Stimulated activated CD4-positive, alpha-beta T cell treated with anti-CD3 and anti-CD28 coated beads, TNF-alpha, amount 100 ng/mL, for 24 hours (primary cell): ENCODE measurements at places on chromosomes 5 and 9.

DNA sequence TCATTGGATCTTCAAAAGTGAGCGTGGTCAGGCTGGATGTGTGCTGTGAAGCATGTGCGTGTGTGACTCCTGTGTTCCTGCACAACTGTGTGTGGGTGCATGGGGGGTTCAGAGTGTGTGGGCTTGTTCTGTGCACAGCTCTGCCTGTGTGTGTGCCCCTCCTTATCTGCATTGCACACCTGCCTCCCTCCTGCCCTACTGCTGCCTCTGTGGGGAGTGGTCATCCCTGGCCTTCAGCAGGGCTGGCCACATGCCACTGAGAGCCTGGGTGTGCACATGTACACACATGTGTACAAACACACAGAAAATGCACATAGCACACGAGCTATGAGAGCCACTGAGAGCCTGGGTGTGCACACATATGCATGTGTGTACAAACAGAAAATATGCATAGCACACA lies 92.1 kb downstream of the CACNA1B start:
- no peak for DNase-seq

DNA sequence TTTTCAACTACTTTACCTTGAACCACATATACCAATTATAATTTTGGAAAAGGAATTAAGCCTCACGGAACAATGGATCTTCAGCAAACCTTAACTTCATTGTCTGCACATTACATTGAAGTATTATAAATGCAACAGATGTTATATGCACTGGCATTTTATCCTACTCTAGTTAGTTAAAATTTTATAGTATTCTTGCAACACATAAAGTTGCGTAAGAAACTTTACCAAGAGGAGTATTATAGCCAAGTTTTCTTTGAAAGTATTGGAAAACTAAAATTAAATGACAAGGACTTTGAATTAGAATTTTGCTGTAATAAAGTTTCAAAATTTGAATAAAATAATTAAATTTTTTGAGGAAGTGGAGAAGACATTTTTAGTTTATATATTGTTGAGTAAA lies 63.4 kb upstream of the SREK1 start:
- no peak for DNase-seq

DNA sequence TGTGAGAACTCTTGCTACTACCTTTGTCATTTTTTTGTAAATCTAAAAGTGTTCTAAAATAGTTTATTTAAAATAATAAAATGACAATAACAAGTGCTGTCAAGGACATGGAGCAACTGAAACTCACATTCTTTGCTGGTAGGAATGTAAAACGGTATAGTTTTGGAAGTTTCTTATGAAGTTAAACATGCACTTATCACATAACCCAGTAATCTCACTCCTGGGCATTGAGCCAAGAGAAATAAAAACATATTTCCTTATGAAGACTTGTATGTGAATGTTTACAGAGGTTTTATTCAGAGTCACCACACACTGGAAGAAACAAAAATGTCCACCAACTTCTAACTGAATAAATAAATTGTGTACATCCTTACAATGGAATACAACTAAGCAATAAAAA lies 46.0 kb upstream of the COL15A1 start:
- no peak for DNase-seq

DNA sequence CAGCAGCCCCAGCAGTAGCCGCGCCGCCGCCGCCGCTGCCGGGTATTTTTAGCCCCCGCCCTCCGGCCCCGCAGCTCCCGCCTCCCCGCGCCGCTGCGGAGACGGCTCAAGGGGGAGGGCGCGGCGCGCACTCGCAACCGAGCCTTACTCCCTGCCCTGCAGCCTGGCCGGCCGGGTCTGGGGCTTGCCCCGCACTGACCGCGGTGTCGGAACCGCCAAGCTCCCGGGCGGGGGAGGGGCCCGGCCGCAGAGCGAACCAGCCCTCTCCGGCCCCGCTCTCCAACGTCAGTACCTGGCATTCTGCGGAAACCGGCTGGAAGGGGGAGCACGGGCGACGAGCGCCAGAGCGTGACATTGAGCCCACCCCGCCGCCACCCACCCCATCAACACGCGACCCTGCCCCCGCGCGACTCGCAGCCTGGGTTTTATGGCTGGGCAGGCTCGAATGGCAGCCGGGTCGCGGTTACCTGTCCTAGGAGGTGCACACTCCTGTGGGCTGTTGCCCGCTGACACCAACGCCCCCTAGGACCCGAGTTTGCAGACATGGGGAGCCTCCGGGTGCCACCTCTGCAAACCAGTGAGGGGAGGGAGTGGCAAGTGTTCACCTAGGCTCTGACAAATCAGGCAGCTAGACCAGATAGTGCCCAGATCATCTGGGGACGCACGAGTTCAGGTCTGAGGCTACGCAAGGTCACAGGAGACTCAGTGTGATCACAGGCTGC lies at the start of gene ACSL6:
Gene ACSL6, minus strand, starts transcription at position 37 of the 722 bp plus-strand sequence. CDS start 105 bp downstream, outside the sequence.
- DNase-seq = no peak

- DNase-seq = no peak
Observed at GRCh38 chr9:4298255-4299004, 1.4 kb downstream of the GLIS3 start.

DNA sequence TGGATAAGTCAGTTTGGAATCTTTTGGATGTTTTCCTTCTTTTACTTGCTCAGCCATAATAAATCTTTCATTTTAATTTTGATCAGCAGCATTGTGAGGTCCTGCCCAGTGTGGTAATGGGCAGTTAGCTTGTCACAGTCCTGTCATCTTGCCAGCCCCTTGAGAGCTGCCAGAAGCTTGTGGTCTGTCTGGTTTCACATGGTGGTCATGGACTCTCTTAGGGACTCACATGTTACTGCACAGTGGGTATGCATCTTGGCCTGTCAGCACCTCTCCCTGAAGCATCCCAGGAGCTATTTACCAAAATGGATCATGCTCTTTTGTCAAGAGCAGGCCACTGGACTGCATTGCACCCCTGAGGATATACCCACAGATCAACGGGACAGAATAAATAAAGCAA lies 60.3 kb downstream of the DAPK1 start:
- no peak for DNase-seq

GRCh38 chr5:75509956-75510355 lies 1.5 kb downstream of the CERT1 start:
- no peak for DNase-seq

- DNase-seq = no peak
Observed at GRCh38 chr5:2270467-2270866, 387.7 kb upstream of the IRX4 start.

- DNase-seq = peak; percentile 63
Observed at GRCh38 chr5:149731617-149732323, 1.7 kb downstream of the PPARGC1B start.

DNA sequence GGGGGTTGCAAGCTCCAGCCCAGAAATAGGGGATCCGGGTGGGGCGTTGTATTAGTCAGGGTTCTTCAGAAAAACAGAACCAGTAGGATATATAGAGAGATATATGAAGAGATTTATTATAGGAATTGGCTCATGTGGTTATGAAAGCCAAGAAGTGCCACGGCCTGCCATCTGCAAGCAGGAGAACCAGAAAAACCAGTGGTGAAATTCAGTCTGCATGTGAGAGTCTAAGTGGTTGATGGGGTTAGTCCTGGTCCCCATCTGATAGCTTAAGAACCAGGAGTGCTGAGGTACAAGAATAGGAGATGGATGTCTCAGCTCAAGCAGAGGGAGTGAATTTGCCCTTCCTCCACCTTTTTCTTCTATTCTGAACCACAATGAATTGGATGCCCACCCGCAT lies 123.4 kb upstream of the APC start:
- DNase-seq = no peak

GRCh38 chr5:36786448-36787012 lies 90.0 kb upstream of the NIPBL start:
- DNase-seq = no peak

DNA sequence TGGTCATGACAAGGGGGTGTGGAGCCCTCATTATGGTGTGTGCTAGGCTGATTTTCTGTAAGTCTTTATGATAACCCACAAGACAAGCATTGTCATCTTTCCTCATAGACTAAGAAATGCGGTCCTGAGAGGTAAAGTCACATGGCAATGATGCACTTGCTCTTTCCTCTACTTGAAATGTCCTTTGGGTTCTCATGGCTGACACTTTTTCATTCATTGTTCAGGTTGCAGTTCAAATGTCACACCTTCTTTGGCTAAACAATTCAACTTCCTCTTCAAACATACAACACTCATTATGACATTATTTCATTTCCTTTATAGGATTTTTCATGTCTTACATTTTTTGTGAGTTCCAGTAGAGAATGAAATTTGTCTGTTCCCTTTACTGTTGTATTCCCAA lies 323.6 kb upstream of the PRR16 start:
- no peak for DNase-seq

- DNase-seq = no peak
Observed at GRCh38 chr9:133280392-133280791, 5.4 kb upstream of the ABO start.

DNA sequence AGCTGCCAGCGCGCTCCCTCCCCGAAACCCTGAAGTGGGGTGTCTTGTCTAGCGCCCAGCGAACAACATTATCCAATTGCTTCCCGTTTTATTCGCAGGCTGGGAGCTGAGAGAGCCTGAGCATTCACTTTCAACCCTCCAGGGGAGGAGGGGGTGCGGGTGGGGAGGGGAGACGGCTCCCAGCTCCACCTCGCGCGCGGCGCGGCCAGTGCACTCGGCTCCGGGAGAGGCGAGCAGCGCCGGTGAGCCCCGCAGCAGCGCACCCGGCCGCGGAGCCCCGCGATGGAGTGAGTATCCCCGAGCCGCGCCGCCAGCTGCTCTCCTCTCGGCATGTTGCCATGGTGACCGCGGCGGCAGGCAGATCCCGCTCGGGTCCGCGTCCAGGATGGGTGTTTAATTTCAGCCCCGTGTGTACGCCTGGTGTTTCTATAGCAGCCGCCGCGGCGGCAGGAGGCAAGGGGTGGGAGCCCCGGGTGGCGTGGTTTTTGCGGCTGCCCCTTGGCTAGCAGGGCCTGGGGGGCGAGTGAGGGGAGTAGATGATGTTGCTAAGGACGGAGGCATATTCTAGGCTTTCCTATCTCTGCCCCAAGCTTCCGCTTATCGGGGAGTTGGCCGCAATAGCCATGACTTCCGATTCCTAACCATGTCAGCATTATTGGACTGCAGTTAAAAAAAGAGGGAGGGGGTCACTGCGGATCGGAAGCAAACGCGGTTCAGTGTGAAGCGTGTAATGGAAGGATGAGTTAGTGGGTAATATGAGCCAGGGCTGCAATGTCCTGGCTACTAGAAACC lies 139.2 kb upstream of the PALM2AKAP2 start:
- DNase-seq = no peak

DNA sequence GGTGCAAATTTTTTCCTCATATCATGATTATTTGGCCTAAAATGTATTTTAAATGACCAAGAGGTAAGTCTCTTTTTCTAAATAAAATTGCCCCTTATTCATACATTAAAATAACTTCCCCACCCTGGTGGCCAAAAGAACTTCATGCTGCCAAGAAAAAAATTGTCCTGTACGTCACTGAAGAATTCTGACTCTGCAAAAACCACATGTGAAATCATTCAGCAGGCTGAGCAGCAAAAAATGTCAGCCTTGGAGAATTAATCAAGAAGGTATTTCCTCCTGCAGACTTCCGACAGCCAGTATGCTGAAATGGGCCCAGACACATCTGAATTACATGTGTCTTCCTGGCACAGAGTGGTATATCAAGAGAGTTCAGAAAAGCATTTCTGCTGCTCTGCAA lies 94.6 kb upstream of the HMHB1 start:
- DNase-seq = no peak

DNA sequence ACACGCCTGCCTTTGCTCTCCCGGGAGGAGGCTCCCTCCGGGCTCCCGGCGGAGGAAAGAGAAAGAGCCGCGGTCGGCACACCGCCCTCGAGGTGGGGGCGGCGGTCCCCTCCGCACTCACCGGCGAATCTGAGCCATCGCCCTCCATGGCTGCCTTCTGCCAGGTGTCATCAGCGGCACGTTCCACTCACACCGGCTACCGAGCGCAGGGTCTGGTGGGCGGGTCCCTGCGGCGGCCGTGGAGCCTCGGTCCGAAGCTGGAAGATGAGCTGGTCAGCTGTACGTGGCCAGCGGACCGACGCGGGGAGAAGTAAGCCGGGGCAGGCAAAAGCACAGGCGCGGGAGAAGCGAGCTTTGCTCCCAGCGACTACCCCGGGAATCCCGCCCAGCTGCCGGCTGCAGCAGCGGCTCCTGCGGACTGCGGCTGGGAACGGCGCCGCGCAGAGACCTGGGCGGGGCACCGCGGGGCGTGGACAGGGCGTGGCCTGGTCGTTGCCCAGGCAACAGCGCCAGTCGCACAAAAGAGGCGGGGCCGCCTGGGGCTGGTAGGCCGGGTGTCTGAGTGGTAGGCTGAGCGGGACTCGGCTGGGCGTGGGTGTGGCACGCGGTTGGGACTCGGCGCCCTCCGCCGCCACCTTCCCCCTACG lies at the start of gene TRIM36:
Gene TRIM36, minus strand, starts transcription at position 422 of the 647 bp plus-strand sequence. Its CDS starts 274 bp downstream, at position 148.
- peak; percentile 91 for DNase-seq

DNA sequence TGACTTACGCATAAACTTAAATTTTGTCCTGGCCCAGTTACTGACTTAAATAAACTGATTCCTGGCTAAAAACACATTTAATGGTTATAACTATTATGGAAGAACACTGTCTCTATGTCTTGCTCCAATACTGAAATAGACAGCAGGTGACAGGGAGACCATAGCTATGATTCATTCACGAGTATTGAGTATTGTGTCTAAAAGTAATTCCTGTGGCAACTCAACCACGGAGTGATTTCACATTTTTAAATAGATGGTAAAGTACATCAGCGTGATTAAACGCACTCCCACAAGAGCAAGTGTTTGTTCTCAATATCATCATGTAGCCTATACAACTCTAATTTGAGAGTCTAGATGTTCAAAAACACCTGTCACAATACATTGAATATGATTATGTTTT lies 35.9 kb upstream of the PCSK1 start:
- DNase-seq = no peak

DNA sequence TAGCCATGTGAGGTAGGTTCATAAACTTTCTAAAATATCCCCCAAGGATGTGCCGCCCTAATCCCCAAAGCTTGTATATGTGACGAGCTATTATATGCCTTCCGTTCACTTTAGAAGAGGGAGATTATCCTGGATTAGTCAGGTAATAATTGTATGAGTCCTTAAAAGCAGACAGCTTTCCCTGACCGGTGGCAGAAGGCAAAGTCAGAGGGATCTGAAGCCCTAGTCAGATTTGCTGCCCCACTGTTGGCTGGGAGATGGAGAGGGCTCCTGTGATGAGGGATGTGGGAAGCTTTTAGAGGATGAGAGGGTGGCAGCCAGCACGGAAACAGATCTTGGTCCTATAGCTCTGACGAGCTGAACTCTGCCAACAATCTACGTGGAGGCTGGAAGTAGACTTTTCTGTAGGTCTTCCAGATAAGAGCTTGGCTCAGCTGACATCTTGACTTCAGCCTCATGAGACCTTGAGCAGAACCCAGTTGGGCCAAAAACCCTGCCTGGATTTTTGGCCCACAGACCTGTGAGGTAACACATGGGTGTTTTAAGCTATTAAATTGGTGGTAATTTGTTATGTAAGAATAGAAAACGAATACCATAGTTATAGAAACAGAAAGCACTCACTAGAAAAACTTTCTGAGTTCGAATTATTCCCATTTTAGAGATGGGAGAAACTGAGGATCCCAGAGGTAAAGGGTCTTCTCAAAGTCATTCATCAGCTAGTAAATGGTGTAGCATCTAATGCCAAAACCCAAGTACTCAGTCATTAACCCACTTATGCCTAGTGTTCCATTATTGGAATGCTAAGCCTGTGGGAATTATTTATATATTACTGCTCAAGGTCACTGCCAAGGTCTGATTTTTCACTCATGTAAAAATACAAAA lies 48.9 kb downstream of the SH3PXD2B start:
- DNase-seq = no peak
